K562 (cell line): ENCODE measurements at places on chromosomes 1 and 21.

DNA sequence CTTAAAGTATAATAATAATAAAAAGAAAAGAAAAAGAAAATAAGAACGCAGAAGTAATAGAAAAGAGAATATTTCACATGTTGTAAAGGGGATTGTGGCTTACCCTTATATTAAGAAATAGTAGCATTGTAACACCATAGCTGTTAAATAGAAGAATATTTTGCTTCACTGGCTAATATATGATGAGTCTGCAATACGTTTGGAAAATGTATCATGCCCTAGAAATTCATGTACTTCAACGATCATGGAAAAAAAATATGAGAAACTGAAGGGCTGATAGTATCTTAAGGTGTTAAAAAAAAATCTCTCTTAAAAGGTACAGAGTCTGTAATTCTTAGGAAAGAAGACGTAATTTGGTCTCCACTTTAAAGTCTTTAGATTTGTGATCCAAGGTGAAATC, 1390.5 kb upstream of the ADGRL2 start:
- DNase-seq, result no peak

- DNase-seq, result no peak
Measured at GRCh38 chr1:192849442-192849841, 40.6 kb downstream of the RGS2 start.

- no peak for DNase-seq
Measured at GRCh38 chr1:89556726-89557444, 32.3 kb downstream of the LRRC8B start.

GRCh38 chr1:109821831-109822745, 58.4 kb upstream of the EPS8L3 start:
- DNase-seq, result peak; percentile 88

DNA sequence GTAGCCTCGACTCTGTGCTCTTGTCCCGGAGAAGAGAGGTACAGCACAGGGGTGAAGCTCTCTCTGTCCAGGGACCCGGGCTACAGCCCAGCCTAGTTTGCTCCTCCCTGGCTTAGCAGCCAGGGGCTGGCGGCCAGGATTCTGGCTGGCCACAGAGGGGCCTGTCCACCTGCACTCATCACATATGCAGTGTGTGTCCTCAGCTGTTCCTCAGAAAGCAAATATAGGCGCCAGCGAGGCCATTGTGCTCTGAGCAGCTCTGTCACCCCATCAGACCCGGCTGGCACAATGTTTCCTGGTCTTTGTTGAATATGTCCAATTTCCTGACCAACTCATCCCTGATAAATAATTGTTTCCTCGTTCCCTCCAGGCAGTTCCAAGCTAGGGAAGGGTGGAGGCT, 28.5 kb downstream of the KCND3 start:
- DNase-seq, result no peak

- DNase-seq, result no peak
Measured at GRCh38 chr21:39952265-39952664, 85.0 kb downstream of the PCP4 start.

- DNase-seq, result no peak
Measured at GRCh38 chr1:9321986-9322660, 29.4 kb downstream of the SPSB1 start.
